ENCODE measurements at places on chromosomes 5 and 9.

GRCh38 chr5:143638654-143639053 is 173.3 kb upstream of the HMHB1 start:
- no peak for DNase-seq

DNA sequence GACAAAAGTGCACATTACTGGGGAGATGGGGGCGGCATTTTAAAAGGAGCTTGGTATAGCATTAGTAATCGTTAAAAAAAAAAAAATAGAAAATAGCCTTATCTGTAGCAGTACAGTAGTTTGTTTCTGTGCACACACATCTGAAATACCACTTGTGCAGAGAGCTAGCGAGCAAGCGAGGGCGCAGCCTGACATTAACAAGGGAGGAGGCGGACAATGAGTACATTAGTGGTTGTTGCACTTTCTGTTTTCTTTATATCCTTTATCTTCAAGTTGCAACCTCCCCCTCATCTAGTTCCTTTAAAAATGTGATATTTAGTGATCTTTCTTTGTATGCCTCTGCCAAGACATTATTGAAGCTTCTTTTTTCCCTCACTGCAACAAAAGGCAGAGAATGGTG is 880 bp upstream of the PTPDC1 start:
- no peak for DNase-seq

GRCh38 chr5:119631660-119632059 is 2.3 kb downstream of the FAM170A start:
- DNase-seq, result no peak

- DNase-seq, result no peak
Measured at GRCh38 chr9:13388157-13388556, 108.7 kb upstream of the MPDZ start.

GRCh38 chr5:107704681-107705401 is 34.1 kb upstream of the EFNA5 start:
- no peak for DNase-seq

DNA sequence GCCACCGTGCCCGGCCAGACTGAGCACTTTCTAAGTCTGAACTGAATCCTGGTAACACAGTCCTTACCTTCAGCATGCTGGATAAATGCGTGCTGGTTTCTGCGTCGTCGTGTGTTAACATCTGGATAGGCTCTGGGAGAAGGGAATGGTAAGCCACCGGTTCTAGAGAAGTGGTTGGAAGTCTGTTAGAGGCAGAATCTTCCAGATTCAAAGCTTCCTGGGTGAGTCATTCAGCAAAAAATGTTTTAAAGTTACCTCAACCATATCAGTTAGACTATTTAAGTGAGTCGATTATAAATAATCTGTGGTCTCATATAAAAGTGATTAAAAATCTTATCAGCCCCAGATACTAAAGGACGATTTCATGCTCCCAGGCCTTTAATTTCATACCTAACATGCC is 256.5 kb upstream of the NFIL3 start:
- no peak for DNase-seq

- DNase-seq, result no peak
Measured at GRCh38 chr5:32848681-32849080, 137.6 kb downstream of the NPR3 start.

DNA sequence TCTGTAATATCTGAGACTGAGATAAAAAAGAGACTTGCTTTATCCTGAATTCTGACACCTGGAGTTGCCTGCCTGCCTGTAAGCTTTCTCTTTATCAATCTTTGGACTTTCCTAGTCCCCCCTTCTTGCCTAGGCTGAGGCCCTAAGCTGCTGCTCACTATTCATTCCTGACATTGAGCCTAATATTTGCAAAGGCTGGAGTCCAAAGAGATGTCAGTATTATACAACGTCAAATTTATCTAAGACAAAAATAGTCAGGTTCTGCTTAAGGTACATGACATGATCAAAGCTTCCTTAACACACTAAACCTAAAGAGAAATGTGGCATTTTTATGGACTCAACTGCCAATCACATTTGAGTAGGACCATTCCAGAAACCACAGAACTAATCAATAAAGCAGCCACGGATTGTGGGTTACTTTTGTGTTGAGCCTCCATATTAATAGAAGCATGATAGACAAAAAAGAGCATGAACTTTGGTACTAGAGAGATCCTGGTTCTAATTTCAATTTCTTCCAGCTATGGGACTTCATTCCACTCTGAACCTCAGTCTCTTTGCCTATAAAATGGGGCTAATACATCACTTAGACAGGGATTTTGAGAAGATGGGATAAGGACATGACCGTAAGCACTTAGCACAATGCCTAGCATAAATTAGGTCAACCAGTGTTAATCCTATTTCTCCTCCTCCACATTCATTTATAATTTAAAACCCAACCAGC is 56.1 kb downstream of the IL33 start:
- no peak for DNase-seq
